Lung (tissue), 17 donors: ENCODE measurements at places on chromosomes 2 and 18. TPM values are rescaled to one million over a fixed set of nuclear protein-coding genes. Genes with fewer than 3 reads are reported as not detected.

The CFC1 gene
- polyA plus RNA-seq, result 0.19 TPM

The CXCR2 gene
- polyA plus RNA-seq, result 0.73 TPM

The RPIA gene
- 18.4 TPM for polyA plus RNA-seq

The AQP12A gene
- not detected for polyA plus RNA-seq

The TDRD15 gene
- not detected for polyA plus RNA-seq

The WIPF1 gene
- polyA plus RNA-seq, result 18.5 TPM

The PFN4 gene
- polyA plus RNA-seq, result 0.98 TPM

The SGPP2 gene
- polyA plus RNA-seq, result 3.9 TPM

The TMEM163 gene
- polyA plus RNA-seq, result 46.9 TPM

The CXXC1 gene
- polyA plus RNA-seq, result 74.4 TPM

The REG3G gene
- not detected for polyA plus RNA-seq

The RTP5 gene
- polyA plus RNA-seq, result 0.08 TPM

The POMC gene
- 3.9 TPM for polyA plus RNA-seq

The SPATA3 gene
- not detected for polyA plus RNA-seq

The CBLN2 gene
- polyA plus RNA-seq, result not detected

- no peak for DNase-seq
Observed at GRCh38 chr2:239588451-239589269, 187.8 kb upstream of the HDAC4 start.

DNA sequence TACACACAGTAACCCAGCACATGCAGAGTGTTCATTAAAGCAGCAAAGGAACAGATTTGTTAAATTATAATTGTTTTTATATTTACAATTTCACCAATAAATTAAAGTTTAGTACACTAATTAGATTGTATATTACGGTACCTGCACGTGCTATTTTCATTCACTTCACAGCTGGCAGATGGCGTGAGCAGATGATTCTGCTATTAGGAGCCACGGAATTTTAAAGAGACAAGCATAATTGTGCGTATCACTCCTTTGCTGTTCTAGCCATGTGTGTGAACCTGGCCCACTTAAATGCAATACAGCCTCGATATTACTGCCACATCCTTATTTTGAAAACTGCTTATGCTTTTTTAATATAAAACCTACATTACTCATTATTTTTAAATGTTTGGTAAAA lies 332.8 kb upstream of the SOX11 start:
- DNase-seq, result no peak

GRCh38 chr2:79971807-79972206 lies 332.7 kb downstream of the LRRTM1 start:
- peak; percentile 25 for DNase-seq

- DNase-seq, result no peak
Observed at GRCh38 chr2:105671156-105671555, 73.6 kb upstream of the NCK2 start.

- DNase-seq, result peak; percentile 58
Observed at GRCh38 chr2:24626131-24626530, 135.1 kb downstream of the NCOA1 start.

DNA sequence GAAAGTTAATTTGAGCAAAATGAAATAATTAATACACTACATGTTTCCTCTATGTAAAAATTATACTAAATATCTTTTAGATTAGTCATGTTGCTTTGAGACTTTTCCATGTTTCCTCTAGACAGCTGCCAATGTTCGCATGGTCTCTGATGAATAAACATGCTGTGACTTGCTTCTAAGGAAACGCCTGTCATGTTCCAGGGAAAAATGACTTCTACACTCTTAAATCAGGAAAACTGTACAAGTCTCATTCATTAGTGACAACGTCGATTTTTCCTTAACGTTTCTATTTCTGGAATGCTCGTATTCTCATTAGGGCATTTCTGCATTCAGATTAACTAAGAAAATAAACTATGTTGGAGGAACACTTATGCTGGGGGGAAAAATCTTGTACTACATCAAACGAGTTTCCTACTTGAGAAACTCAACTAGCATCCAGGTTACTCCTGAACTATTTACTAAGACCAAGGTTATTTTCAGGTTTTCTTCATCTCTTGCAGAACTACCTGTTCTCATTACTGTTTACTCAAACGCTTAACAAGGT lies 1.6 kb downstream of the COBLL1 start:
- DNase-seq, result peak; percentile 45

DNA sequence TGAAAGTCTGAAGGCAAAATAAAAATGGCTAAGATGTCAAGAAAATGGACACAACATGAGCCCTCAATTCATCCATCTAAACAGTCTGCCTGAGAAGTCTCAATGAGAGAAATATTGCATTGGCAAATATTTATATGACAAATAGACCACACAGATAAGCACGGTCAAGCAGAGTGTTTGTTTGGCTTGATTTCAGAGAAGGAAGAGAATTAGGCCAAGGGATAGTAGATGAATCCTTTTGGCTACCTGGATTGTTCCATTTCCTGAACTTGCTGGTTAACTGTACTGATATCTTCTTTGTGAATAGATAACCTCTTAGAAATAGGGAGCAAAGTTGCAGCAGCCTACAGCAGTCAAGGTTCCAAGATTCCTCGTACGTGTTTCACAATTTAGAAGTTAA lies 129.6 kb downstream of the RBMS1 start:
- DNase-seq, result no peak

- DNase-seq, result peak; percentile 20
Observed at GRCh38 chr2:32135409-32135808, 30.3 kb upstream of the SLC30A6 start.

DNA sequence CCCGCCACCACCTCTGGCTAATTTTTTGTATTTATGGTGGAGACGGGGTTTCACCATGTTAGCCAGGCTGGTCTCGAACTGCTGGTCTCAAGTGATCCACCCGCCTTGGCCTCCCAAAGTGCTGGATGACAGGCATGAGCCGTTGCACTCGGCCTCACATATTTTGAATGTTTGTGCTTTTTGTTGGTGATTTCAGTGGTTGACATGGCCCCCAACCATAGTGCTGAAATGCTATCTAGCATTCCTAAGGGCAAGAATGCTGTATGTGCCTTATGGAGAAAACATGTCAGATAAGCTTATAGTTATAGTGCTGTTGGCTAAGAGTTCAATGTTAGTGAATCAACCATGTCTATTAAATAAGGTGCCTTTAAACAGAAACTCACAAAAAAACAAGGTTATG lies 8.9 kb downstream of the ZAP70 start:
- DNase-seq, result no peak

DNA sequence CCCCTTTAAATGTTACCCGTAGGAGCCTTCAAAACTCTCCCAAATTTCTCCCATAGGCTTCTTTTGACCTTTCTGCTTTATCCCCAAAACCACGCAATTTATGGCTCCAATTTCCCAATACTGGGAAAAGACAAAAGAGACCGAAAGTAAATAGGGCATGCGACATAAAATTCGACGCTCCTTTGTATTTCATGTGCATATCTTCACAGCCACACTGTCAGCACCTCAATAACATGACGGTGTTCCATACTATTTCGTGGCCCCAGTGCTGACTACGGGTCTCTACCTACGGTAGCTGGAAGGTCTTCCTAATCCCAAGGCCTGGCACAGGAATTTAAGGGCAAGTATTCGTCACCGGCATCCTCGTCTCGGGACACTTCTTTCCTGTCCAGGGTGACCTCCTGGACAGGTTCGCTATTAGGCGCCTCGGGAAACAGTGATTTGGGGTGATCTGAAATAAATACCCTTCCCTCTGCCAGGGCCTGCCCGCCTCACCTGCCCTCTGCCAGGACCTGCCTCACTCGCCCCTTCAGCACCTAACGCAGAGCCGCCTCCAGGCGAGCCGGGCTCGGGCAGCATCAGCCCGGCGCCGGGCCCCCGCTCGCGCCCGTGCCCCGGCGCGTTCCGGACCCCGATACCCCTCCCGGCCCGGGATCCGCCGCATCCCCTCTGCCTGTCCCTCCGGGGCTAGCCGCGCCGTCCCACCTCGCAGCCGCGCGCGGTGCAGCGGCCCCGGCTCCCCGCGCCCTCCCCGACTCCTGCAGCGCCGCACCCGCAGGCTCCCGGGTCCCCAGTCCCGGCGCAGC lies 680 bp downstream of the DTNB start:
- DNase-seq, result peak; percentile 67

DNA sequence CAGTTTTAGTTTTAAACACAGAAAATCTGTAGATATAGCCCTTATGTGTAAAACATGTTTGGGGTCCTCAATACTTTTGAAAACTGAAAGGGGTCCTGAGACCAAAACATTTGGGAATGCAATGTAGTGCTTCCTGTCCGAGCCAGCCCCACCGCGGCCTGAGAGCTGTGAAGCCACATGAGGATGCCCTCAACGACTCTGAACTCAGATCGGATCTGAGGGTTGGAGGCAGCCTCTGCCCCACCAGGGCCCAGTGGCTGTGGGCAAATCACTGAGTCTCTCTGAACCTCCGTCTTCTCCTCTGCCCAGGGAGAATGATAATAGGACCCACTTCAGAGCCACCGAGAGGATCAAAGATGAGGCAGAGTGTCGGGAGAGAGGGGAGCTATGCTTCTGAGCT lies 33.4 kb upstream of the HPCAL1 start:
- DNase-seq, result no peak

- no peak for DNase-seq
Observed at GRCh38 chr2:33839791-33840190, 240.7 kb upstream of the FAM98A start.

- DNase-seq, result no peak
Observed at GRCh38 chr2:223215254-223215516, 163.2 kb downstream of the KCNE4 start.

GRCh38 chr2:238873841-238874240 lies 26.0 kb downstream of the TWIST2 start:
- DNase-seq, result no peak

DNA sequence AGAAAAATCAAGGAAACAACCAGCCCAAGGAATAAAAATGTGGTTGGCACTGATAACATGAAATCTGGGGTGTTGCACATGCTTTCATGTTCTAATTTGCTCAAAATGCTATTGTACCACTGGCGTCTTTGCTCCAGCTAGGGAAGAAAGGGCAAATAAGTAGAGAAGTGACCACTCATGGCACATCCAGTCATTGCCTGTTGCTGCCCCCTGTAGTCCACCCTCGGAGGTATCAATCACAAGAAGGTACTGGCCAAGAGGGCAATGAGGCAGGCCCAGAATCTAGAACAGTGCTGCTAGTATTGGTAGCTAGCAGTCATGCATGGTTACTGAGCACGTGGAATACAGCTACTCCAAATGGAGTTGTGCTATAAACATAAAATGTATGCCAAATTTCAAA lies 213.4 kb downstream of the CDCA7 start:
- DNase-seq, result no peak

GRCh38 chr18:25517881-25518715 lies 166.1 kb upstream of the ZNF521 start:
- DNase-seq, result no peak

- peak; percentile 14 for DNase-seq
Observed at GRCh38 chr2:68344031-68344430, 21.1 kb upstream of the PLEK start.

DNA sequence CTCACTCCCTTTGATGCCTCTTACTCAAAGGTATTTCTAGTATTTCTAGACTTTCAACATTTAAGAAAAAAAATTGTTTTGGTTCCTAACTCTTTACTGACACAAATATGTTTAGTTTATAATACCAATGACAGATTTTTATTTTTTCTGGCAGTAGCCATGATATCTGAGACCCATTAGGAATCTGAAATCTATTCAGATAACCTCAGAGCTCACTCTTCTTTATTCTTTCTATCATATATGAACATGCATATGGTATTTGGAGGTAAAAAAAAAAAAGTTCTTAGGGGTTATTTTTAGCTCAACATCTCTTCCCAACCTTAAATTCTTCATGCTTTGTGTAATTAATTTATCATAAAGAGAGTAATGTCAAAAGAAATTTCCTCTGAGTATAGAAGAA lies 465.5 kb downstream of the CDH2 start:
- DNase-seq, result no peak

DNA sequence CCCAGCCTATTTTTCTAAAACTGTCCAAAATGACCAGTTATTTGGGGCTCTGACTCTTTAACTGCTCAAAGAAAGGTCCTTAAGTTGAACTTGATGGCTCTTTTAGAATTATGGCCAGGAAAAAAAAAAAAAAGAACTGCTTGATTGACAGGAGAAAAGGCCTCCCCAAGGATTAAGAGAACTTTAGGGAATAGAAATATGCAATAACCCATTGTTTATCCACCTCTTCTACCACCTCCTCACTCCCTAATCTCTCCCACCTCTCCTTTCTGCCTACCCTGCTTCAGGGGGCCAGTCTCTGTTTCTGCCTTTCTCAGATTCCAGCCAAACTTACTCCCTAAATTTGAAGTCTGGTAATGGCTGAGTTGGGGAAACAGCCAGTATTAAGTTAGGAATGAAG lies 5.7 kb upstream of the STRN start:
- no peak for DNase-seq

GRCh38 chr2:54902763-54903162 lies 147.5 kb downstream of the RTN4 start:
- DNase-seq, result no peak

GRCh38 chr2:15492773-15493325 lies 68.3 kb downstream of the NBAS start:
- no peak for DNase-seq

- peak; percentile 36 for DNase-seq
Observed at GRCh38 chr2:65264821-65265670, 37.4 kb downstream of the ACTR2 start.

DNA sequence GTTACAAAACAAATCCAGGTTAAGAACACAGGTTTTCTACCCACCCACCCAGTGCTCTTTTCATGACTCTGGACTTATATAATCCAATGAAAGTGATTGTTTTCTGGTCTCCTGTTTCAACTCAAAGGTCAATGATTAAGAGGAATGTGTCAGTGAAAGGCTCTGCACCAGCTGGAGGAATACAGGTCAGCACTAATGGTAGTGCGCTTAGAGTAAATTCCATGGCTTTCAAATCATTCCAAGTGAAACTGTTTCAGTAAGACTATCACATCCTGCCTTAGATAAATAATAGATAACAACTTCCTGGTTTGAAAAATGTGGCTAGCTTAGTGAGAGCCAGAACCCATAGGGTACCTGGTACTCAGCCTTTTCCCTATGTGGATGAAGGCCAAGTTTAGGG lies 47.8 kb downstream of the SLC9A4 start:
- DNase-seq, result no peak

DNA sequence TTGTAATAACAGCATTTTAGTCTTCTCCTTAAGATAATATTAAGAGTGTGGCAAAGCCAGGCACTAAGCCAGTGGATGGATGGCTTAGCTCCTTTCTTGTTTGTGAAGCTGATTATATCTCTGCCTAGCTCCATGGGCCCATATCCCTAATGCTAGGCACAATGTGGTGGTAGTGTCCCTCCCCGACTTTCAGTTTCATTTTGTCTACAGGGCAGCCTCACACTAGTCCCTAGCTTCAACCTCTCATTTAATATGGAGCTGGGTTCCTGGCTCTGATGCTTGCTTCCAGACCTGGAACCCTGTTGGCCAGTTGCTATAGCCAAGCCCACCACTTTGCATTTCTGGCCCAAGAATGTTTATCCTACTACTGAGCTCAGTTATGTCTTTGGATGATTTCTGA lies 437.0 kb upstream of the MEIS1 start:
- no peak for DNase-seq

DNA sequence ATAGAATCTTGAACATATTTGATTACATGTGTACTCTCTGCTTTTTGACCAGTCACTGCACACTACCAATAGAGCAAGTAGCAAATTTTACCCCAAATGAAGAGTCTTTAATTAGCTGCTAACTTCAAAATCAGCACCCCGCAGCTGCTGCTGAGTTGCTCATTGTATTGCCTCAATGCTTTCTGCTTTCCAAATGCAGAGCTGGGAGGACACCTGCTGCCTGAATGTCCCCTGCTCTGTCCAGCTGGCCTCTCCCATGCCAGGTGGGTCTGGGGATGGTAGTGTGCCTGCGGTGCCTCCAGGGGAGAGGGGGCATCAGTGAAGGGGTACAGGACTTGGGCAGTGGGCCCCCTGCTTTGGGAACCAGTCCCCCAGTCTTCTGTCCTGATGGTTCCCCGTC lies 184.8 kb downstream of the PRKCE start:
- DNase-seq, result no peak
